ENCODE measurements at places on chromosomes 2 and 18.

- no peak for DNase-seq
These were observed 120.5 kb downstream of the ZFP36L2 start for GRCh38 chr2:43105586-43106558.

DNA sequence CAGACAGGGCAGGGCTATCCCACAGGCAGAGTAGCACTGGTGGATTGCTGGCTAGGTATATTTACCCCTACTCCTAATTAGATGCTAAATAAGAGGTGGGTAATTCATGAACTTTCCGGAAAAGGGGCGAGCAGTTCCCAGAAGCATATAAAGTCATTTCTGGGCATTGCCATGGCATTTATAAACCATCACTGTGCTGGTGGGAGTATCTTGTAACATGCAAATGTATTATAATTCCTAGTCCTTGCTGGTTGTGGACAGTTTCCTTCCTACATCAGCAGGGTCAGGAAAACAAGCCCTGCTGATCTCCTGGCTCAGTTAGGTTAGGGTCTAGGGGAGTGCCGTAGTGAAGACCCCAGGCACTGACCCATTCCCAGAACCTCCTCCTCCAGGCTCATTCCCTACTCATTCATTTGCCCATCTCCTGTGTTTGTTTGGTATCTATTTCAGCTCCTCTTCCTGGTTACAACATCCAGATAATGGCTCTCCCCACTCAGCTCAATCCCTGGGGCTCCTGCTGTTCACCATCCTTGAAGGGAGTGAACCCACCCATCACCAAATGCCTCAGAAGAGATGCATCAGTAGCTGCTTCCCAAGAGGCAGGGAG is 282.7 kb downstream of the SRBD1 start:
- DNase-seq, result no peak

DNA sequence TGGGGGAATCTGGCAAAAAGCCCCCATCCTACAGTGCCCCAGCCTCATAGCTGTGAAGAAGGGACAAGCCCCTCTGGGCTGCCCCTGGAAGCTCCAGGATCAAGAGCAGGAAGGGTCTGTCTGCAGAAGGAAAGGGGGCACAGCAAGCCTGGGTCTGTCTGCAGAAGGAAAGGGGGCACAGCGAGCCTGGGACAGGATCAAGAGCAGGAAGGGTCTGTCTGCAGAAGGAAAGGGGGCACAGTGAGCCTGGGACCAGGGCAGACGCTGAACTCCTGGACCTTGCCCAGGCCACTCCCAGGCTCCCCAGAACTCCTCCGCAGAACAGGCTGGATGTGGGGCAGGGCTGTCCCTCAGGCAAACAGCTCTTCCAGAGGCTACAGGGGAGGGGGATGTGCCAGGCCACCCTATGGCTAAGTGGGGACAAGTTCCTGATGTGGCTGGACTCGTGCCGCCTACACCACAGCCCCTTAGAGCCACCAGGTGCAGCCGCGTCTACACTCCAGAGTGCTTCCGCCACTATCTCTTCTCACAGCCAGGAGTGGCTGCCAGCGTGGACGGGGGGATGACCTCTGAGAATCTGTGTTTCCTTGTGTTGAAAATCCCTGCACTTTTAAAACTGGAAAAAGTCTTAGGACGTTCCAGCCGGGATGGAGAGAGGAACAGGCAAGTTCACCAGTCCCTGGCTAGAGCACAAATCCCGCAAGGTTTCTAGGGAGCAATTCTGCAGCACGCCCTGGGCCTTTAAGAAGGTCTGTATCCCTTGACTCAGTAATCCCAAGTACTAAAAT is 20.8 kb downstream of the KIF1A start:
- no peak for DNase-seq

DNA sequence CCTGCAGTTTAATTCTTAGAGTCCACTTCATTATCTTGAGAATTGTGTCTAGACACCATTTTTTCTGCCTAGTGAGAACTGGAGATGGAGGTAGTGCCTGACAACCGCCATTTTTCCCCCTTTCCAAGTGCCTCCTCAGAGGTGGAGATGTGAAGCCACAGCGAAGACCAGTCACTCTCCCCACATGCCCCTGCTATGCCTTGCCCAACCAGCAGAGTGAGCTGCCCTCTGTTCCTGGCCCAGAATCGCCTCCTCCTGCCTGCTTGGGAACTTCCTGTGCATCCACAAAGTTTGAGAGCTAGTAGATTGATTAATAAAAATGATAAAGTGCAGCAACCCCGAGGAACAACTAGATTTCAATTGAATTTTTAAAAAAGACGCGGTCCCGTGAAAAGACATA is 123.3 kb downstream of the CLIP4 start:
- DNase-seq, result no peak

- no peak for DNase-seq
These were observed 55.2 kb upstream of the STON1 start for GRCh38 chr2:48474574-48475298.

- no peak for DNase-seq
These were observed 20.7 kb upstream of the DNAH6 start for GRCh38 chr2:84495539-84496146.

DNA sequence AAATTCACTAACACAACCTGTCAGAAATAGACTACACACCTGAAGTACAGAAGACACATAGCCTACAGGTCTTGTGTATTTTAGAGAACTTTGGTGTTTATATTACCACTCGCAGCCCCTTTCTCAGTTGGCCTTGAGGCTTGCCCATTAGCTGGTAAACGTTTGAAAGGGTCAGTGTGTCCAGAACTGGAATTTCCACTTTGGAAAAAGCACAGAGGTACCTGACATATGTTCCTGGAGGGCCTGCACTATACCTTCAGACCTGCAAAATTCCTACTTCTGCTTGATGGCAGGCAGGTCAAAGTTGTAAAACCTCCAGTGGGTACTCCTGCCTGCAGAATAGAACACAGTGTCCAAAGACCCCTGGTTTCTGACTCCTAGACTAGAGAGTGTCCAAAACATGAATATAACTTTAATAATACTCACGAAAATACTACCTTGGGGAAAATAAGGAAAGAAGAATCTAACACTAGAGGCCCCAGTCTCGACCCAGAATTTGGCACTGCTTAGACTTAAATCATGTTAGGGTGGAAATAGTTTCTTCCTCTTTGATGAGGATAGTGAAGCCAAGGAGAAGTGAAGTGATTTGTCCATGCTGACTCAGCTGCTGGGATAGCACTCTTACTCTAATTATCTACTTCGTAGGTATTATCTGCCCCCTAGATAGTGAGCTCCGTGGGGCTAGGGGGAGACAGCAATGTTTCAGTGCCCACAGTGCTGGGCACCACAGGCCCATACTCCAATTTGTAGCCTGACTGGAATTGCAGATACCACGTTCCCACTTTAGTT is 2.8 kb downstream of the KCTD1 start:
- no peak for DNase-seq

DNA sequence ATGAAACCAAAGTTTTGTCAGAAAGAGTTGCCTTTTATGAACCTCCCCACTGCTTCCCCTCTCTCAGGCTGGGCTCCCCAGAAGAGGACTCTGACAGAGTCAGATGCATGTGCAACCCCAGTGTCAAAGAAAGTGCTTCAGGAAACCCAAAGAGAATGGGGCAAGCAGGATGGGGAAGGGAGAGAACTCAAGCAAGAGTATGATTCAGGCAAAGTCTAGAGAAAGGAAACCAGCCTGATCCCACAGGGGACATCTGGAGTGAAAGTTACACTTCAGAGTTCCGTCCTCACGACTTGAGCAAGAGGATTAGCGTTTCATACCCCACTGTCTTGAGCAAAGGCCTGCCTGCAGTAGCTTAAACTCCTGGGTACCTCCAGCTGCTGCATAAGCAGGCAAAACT is 51.8 kb upstream of the EPC2 start:
- DNase-seq, result no peak

DNA sequence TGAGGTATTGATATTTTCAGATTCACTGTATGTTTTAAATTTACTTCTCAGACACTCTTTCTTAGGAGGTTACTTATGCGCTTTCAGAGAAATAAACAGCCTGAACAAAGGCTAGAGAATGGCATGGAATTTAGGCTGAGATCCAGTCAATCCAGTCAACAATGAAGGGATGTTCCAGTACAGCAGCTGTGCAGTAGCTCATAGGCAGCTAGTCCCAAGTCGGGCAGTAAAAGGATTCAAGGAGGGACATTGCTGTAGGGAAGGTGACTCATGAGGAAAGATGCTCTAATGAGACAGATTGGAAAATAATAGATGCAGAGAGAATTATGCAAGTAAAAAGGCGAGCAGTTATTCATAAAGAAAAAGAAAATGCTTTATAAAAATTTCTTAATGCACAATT is 397.9 kb upstream of the RGPD4 start:
- no peak for DNase-seq

DNA sequence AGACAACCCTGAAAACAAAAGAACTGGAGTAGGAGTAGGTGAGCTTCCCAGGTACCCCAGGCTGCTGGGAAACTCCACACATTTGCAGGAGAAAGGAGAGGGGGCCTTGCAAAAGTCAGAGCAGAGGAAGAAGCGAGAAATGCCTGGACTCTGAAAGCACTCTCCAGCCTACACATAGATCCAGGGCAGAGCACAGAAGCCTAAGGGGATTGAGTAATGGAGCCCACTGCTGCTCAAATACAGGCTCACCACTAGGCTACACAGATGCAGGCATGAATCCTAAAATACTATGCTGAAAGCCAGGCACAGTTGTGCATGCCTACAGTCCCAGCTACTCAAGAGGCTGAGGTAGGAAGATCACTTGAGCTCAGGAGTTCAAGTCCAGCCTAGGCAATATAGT is 33.4 kb downstream of the OSBPL1A start:
- DNase-seq, result no peak

GRCh38 chr2:139031722-139032121 is 251.5 kb upstream of the NXPH2 start:
- DNase-seq, result no peak

DNA sequence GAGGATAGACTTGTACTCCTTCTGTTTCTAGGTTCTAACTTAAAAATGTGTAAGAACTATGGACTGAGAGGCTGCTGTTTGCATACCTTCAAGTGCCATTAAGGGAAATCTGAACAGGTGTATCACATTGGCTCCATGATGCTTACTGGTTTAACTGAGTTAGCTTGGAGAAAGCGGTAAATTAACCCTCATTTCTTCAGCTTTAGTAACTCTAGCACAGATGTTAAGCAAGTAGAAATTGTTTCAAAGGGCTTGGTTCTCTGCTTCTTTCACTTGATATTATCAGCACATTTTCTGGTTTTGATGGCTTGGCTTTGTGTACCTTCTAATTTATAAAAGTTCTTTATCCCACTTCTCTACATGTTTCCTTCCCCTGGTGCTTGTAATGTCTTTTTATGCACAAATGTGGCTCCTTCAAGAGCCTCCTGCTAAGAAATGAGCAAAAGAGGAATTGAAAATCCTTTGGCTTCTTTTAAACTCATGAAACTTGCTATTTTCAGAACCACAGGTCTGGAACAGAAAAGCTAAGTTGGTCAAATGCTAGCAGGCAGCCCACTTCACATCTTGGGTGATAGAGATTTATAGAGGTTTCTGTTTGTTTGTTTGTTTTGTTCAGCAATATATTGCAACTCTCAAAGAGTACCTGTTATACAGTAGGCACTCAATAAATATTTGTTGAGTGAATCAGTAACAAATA is 249.9 kb upstream of the THUMPD2 start:
- no peak for DNase-seq

GRCh38 chr2:23599667-23600066 is 214.7 kb downstream of the KLHL29 start:
- DNase-seq, result no peak

DNA sequence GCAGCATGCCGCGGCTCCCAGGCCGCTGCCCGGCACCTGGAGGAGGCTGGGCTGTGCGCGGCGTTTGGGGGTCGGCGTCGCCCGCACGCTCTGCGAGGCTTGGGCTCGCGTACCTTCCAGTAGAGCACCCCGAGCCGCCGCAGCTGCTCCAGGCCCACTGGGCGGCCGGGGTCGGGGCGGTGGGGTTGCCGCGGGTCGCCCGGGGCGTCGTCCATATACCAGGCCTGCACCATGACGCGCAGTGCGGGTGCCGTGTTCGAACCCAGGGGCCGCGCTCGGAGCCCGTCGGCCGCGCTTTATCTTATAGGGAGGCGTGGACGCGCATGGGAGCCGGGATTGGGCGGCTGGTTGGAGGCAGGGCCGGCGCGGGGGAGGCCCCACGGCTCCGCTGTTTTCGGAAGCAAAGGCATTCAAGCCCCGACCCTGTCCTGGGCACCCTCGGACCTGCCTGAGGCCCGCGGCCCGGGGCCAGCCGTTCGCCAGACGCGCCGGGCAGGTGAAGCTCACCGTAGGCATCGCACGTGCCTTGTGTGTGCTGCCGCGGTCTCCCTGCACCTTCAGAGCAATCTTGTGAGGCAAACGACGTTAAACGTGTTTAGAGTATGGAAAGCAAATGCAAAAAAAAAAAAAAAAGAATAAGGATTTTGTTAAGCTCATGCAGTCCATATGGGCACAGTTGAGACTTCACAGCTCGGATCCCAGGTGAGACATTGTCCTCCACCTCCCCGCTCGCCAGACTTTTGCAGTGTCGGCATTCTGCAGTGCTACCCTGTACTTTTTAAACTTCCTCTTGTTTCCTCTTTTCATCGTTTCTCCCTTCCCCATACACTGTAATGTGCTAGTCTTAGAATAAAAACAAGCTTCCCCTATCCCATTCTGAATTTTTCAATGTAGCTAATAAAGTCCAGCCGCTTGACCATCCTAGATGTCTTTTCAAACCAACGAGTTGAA is at the start of gene ADI1:
Gene ADI1 (minus strand): TSS at position 277 of the 951 bp plus-strand sequence. CDS start 44 bp downstream, at position 233.
- DNase-seq, result peak; percentile 72

- DNase-seq, result no peak
These were observed 906 bp downstream of the IKZF2 start for GRCh38 chr2:213150315-213151097.

- no peak for DNase-seq
These were observed 306.7 kb downstream of the SETBP1 start for GRCh38 chr18:44987371-44987770.

DNA sequence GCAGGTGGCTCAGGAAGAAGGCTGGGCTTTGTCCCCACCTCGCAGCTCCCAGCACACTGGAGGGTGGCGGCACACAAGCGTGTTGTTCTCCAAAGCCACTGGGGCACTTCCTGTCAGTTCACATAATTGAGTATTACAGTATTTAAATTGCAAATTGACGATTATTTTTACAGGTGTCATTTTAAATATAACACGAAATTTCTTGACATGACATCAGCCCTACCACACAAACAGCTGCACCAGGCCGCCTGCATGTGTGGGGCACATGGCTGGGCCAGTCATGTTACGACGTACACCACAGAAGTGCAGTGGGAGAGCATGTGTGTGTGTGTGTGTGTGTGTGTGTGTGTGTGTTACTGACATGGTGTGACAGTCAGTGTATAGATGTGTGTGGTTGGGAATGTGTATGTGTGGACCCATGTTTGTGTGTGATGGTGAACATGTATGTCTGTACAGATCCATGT is 155.6 kb downstream of the TTC32 start:
- DNase-seq, result no peak

- DNase-seq, result no peak
These were observed 7.2 kb upstream of the GPC1 start for GRCh38 chr2:240428245-240428644.

DNA sequence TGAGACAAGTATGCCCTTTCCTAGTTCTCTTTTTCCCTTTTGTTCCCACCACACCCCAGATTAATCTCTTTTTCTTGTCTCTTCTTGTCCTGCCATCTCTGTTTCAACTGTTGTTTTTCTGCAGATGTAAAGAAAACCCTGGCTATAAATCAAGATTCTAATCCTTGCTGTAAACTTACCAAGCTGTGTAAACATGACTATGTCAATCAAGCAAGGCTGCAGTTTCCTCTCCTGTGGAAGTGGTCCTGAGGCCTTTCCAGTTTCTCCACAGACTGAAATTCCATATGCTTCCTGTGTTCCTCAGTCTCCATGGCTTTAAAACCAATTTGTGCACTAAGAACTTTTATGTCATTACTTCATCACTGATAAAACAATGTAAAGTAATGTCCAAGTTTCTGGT is 288.8 kb upstream of the PIK3C3 start:
- no peak for DNase-seq

GRCh38 chr2:45205985-45206384 is 196.7 kb upstream of the SIX2 start:
- DNase-seq, result no peak
